ENCODE measurements at places on chromosomes 3 and 15. TPM values are rescaled to one million over a fixed set of nuclear protein-coding genes. Genes with fewer than 3 reads are reported as not detected.

Gene COL6A5
- total RNA-seq, result not detected

Gene CLDN18
- not detected for total RNA-seq

Gene CD200
- 50.2 TPM for total RNA-seq

Gene CHDH
- 10.3 TPM for total RNA-seq

- H3K27ac ChIP-seq, result no peak overlapping the region
- H3K27me3 ChIP-seq, result peaks cover 2% of the 10 kb centered on the region
- H3K4me3 ChIP-seq, result no peak overlapping the region
- no peaks in the 10 kb centered on the region for H3K4me1 ChIP-seq
Measured at GRCh38 chr15:22959321-22960101, 20.7 kb downstream of the CYFIP1 start.

DNA sequence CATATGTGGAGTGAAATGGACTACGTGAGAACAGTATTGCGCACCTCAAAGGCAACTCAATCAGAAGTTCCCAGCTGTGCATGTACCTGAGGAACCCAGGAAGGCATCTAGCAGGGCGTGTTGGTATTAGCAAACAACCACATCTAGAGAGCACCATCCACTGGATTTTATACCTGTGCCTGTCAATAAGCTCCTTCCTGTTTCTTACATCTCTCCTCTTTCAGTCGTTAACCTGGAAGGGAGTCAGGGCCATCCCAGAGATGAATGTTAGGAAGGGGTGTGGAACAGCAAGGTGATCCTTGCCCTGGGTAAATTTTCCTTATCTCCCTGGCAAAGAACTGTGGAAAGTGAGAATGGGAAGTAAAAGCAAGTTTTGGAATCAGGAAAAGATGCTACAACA, 29.6 kb upstream of the CHMP2B start:
- no peaks in the 10 kb centered on the region for H3K36me3 ChIP-seq
- no peak overlapping the region for H3K4me3 ChIP-seq
- no peak for DNase-seq
- no peak overlapping the region for H3K27ac ChIP-seq

- H3K27me3 ChIP-seq, result no peaks in the 10 kb centered on the region
- no peaks in the 10 kb centered on the region for H3K36me3 ChIP-seq
- H3K27ac ChIP-seq, result no peak overlapping the region
Measured at GRCh38 chr3:126858401-126858800, 124.5 kb upstream of the PLXNA1 start.

- H3K4me1 ChIP-seq, result peaks cover 7% of the 10 kb centered on the region
- H3K27ac ChIP-seq, result no peak overlapping the region
- no peaks in the 10 kb centered on the region for H3K27me3 ChIP-seq
- no peaks in the 10 kb centered on the region for H3K36me3 ChIP-seq
- no peak for DNase-seq
- H3K4me3 ChIP-seq, result no peak overlapping the region
Measured at GRCh38 chr3:64393193-64393592, 167.9 kb upstream of the PRICKLE2 start.

DNA sequence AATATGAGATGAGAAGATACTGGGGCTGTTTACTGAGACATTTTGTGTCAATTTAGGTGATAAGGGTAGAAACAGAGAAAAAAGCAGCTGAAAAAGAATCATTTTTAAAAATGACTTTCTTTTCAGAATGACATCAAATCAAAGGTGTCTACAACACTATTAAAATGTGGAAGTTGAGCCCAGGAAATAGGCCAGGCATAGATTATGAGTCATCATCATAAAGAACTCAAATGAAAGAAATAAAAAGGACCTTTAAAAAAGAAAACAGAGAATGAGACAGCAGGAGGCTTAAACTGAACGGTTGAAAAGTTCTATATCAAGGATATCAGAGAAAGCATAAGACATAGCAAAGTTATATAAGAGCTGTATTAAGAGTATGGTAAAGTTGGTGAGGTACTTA, 442.5 kb downstream of the CNTN6 start:
- H3K27me3 ChIP-seq, result no peaks in the 10 kb centered on the region
- H3K27ac ChIP-seq, result no peak overlapping the region
- H3K4me1 ChIP-seq, result no peaks in the 10 kb centered on the region
- no peaks in the 10 kb centered on the region for H3K36me3 ChIP-seq

- H3K36me3 ChIP-seq, result no peaks in the 10 kb centered on the region
- no peak overlapping the region for H3K4me3 ChIP-seq
- no peak overlapping the region for H3K27ac ChIP-seq
Measured at GRCh38 chr3:189688262-189688661, 57.1 kb downstream of the TP63 start.

Data from H1 (cell line).